ENCODE measurements at places on chromosomes 5 and 9. TPM values are rescaled to one million over a fixed set of nuclear protein-coding genes. Genes with fewer than 3 reads are reported as not detected.

- DNase-seq: peak; percentile 82
These were observed 65.2 kb downstream of the TMC1 start for GRCh38 chr9:72586388-72587130.

PCDHGA2 gene
- 1.8 TPM for total RNA-seq

DNA sequence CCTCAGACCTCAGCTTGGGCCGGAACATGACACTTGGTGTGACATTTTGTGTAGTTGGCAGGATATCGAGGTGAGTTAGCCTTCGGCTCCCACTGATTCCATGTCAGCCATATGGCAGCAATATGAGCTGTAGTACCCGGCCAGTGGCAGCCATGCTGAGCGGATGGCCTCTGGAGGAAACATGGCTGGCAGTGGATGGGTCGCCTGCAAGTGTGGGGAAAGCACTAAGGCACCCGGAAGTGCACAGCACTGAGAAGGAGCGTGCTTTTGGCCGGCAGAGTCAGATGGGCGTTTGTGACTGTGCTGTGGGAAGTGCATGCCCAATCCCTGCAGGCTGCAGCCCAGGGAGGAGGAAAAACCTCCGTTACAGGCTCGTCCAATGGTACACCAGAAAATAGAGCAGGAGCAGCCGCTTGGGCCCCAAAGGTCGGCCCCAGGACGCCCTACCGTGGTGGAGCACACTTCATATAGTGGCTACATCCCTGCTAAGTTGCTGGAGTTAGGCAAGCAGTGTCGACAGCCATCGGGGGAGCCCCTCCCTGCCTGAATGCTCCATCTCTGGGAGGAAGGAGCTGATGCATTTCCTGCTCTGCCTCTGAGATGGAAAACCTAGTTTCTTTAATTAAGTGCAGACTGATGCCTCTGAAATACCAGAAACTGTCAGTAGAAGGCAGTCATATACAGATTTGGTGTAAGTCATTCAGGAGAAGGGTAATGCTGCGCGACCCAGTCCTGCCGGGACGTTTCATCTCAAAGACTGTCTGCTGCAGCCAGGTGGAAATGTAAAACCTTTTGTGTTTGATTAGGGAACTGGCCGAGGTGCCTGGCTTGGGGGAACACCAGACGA is 2185.8 kb upstream of the ACO1 start:
- no peak for DNase-seq

PRDM9 gene
- not detected for total RNA-seq

- no peak for DNase-seq
These were observed 365.0 kb upstream of the CDH9 start for GRCh38 chr5:27403243-27403882.

STING1 gene
- 29.4 TPM for total RNA-seq

DNA sequence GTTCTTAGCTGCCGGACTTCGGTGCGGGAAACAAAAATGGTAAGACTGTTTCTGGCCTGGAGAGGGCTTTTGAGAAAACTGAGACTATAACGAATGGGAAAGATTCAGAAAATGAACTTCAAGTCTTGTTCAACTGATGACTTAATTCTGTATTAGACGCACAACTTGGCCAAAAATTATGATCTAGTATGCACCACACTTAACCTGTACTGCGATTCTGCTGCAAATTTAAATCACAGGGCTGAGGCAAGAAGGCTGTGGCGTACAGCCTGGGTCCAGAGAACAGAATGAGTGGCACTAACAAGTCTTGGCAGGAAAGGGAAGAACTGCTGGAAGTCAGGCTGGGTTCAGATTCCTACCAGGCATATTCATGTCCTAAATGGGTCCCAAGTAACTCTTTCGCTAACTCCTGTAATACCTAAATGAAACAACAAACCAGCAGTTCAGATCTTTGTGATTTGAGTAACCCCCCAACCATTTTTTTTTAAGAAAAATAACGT is 781 bp upstream of the COL23A1 start:
- no peak for DNase-seq

DNA sequence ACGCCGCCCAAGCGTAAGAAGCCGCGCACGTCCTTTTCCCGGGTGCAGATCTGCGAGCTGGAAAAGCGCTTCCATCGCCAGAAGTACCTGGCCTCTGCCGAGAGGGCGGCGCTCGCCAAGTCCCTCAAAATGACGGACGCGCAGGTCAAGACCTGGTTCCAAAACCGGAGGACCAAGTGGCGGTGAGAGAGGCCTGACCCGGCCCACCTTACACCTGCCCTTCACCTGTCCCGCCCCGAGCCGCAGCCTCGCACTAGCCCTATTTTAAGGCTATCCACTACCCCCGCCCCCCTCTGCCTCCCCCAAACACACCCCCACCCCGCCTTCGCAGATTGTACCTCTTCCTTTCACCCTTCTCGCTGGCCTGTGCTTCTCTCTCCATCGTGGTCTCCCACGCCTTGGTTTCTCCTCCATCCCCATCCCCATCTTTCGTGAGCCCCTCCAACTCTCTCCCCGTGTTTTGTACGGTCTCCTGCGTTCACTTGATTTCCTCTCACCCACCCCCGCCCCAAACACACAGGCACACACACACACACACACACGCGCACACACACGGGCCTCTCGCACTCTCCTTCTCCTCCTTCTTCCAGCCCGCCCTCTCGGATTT is 1.3 kb downstream of the TLX3 start:
- DNase-seq: no peak

DNA sequence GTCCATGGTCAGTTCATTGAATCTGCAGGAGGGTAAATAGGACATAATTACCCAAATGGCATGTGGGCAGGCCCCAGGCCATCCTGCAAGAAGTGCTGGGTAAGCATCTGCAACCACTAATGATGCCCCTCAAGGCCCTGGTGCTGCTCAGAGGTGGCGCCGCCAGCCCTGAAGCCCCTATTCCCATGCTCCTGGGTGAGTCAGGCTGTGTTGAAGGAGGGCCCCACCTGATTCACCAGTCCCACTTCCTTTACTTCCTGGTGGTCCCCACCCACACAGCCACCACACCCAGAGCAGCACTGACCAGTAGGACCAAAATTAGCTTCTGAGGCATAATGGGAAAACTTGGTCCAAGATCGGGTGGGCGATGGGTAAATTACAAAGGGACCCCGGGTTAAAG is 120.4 kb upstream of the SPRY4 start:
- no peak for DNase-seq

NR2F1-AS1 gene
- total RNA-seq: 1.8 TPM

ELOVL7 gene
- 0.15 TPM for total RNA-seq

DNA sequence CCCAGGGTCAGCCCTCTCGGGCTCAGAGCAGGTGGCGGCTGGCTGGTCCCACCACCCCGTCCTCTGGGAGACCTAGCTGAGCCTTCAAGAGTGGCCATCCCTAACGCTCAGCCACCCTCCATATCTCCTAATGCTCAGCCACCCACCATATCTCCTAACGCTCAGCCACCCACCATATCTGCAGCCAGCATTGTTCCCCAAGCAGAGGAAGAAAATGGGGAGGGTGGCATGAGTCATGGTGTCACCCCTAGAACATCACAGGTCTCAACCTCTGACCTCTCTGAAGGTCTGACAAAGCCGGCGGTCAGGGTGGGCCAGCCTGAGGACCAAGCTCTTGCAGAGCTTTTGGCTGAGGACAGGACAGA is 14.7 kb downstream of the LHX3 start:
- DNase-seq: no peak

DNA sequence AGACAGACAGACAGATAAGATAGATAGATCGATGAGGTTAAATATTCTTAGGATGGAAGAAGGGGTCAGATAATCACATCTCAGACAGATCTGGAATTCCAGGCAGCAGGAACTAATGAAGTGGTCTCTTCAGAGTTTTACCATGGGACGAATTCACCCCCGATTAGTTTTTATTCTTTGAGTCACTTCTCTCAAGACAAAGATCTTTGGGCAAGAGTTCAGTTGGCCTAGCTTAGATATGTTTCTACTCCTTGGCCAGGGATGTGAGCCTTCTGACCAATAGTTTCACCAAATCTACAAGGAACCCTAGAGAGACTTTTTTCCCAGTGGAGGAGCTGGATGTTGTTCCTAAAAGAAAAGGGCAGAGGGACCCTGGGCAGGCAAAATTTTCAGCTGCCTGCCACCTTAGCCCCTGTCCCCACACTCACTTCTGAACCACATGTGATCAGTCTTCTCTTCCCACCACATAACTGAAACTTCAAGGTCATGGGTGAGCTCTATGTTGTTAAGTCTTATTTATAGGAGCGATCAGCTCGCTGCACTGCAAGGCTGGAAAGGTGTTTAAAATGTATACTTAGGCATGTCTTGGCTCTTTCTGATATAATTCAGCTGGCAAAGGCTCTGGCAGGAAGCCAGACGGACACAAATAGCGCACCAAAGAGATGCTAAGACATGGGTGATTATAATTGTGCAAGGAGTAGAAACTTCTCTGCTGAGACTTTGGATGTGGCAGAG is 132.9 kb downstream of the PALM2AKAP2 start:
- peak; percentile 28 for DNase-seq

GRCh38 chr5:104345222-104346016 is 782.8 kb upstream of the NUDT12 start:
- no peak for DNase-seq

Measured in A673 (cell line).